ENCODE measurements at places on chromosomes 1 and 21. TPM values are rescaled to one million over a fixed set of nuclear protein-coding genes. Genes with fewer than 3 reads are reported as not detected.

DNA sequence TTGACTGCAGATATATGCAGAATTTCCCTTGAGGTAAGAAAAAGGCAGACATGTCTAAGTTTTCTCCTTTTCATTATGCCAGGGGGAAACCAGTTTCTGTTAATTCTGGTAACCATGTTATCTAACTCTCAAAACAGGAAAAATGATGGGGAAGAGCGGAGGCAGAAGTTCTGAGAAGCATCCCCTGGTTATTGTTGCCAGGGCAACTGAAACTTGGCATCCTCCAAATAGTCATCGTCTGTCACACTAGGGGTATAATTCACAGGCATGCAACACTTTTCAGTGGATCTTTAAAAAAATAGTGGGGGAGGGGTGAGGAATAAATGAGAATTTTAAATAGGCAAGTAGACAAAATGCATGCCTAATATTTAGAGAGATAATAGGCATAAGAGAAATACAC lies 715.3 kb upstream of the CXADR start:
- no peak for DNase-seq

Gene MRAP
- not detected for total RNA-seq

DNA sequence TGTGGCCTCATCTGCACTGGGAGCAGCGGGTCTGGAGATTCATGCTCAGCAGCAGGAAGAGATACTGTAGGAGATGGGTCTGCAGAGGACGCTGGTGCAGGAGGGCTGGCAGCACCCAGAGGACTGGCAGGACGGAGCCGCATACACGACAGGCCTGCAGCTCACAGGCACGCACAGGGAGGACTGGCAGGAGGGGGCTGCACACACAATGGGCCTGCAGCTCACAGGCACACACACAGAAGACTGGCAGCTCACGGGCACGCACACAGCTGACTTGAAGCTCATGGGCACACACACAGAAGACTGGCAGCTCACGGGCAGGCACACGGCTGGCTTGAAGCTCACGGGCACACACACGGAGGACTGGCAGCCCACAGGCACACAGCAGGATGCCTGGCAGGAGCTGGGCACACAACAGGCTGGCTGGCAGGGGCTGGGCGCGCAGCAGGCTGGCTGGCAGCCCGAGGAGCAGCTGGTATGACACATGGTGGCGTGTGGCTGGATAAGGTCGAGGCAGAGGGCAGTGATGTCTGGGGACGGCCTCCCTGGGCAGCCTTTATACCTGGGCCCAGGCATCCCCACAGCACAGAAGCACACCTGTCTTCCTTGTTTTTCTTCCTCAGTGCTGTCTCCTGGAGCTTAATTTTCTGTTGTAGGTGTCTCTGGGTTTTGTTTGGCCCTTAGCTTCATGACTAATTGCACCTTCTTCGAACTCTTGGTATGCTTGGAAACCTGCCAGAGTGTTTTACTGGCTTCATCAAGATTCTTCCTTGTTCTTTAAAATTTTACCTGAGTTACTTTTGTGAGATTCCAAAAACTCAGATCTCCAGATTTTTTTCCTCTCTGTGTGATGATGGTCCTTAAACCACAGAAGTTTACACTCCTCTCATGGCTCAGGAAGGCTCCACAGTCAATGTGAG lies at the start of gene KRTAP12-2:
Gene KRTAP12-2 (minus strand): TSS at position 527 of the 920 bp plus-strand sequence. CDS start 41 bp downstream, at position 486.
- no peak for DNase-seq

- DNase-seq: no peak
These were observed 11.3 kb upstream of the CFAP107 start for GRCh38 chr1:12734651-12735050.

- no peak for DNase-seq
These were observed 355.8 kb downstream of the AJAP1 start for GRCh38 chr1:5010236-5010635.

GRCh38 chr1:207997486-207998268 lies 86.8 kb upstream of the CD34 start:
- peak; percentile 41 for DNase-seq

- DNase-seq: no peak
These were observed 42.5 kb downstream of the PLPPR5 start for GRCh38 chr1:98962156-98962555.

DNA sequence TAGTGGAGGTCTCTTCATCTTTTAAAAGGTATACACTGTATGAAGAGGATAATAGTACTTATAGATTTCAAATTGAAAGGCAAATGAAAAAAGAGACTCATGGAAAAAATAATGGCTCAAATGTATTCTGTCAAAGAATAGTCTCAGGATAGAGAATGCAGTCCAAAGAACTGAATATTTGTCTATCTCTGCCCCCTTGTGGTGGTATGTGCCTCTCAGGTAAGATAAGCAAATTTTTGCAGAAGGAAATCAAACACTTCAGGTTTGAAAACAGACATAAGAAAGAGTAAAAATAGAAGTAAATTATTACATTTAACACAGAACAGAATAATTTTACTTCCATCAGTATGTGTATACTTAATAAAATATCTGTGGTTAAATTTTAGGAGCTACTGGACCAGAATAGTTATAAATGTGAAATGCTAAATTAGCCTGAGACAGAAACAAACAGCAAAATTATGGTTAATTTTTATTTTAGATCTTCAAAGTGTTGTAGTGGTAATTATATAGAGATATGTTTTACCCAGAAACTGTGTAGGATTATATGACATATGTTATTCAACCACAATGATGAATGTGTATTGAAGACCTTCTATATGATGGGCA lies 164.4 kb upstream of the PALMD start:
- no peak for DNase-seq

Measured in activated naive CD8-positive, alpha-beta T cell treated with anti-CD3 and anti-CD28 coated beads, Interleukin-2, amount 10 ng/mL, durations not matched to agents 7 days and 5 days (primary cell).